ENCODE measurements at places on chromosomes 5 and 9. TPM values are rescaled to one million over a fixed set of nuclear protein-coding genes. Genes with fewer than 3 reads are reported as not detected.

DNA sequence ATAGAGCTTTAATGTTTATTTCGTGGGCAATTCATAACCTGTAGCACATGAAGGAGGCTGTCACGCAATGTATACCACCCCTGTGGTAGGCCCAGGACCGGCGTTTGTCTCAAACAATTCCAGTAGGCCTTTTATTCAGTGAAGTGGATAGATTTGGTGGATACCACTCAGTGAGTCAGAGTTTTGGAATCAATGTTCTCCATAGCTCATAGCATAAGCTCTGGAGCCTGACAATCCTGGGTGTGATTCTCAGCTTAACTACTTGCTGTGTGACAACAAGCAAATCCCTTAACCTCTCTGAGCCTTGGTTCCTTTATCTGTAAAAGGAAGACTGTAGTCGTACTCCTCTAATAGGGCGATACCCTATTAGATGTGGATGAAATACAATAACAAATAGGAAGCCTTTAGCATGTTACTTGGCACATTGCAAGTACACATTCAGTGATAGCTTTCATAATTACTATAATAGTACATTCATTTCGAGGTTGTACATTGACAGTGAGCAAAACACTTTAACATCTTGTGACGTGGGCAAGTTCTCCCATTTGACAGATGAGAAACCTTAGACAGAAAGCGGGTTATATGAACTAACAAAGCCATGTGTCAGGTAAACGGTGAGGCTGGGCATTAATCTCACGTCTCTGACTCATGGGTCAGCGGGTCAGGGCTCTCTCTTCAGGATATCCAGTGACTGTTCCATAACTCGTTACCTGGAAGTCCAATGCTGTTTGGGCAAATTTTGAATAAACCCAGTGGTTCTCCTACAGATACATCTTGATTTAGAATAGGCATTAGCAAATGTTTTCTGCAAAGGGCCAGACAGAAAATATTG lies 130.8 kb downstream of the C9orf152 start:
- DNase-seq: no peak
- H3K4me3 ChIP-seq: no peak overlapping the region
- H3K27me3 ChIP-seq: no peaks in the 10 kb centered on the region
- no peaks in the 10 kb centered on the region for H3K36me3 ChIP-seq
- H3K27ac ChIP-seq: no peak overlapping the region

DNA sequence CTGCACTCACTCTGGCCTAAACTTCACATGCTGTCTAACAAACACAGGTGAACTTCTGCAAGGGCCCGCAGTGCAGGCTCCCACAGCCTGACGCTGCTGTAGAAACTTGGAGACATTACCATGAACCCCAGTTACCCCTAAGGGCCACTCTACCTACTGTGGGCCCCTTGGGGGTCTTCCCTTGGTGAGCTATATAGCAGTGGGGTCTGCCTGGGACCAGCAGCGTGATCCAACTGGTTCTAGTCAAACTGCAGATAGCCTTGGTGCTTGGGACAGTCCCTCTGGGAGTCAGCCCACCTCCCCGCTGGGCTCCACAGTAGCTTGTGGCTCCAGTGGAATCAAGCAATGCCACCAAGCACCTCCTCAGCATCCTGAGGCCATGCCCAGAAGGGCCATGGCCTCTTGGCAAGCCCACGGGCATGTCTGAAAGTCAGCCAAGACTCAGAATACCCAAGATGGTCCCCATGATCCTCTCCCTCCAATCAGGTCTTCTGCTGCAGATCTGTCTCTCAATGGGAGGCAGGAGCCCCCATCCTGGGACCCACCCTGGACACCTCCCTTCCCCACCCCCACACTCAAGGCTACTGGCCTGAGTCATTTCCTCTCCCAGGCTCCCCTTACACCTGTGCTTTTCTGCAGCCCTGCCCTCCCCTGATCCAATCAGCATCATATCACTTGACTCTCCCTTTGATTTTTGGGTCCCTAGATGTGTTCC lies 230.0 kb upstream of the IRX1 start:
- no peak overlapping the region for H3K4me3 ChIP-seq
- H3K4me1 ChIP-seq: no peaks in the 10 kb centered on the region
- no peaks in the 10 kb centered on the region for H3K36me3 ChIP-seq
- DNase-seq: no peak

- no peak overlapping the region for H3K27ac ChIP-seq
- H3K27me3 ChIP-seq: no peaks in the 10 kb centered on the region
- no peak for DNase-seq
Observed at GRCh38 chr9:106961623-106962022, 98.7 kb downstream of the ZNF462 start.

- peaks cover 9% of the 10 kb centered on the region for H3K4me1 ChIP-seq
- H3K27me3 ChIP-seq: no peaks in the 10 kb centered on the region
- DNase-seq: no peak
- no peaks in the 10 kb centered on the region for H3K36me3 ChIP-seq
Observed at GRCh38 chr5:10505517-10506095, 58.3 kb upstream of the ANKRD33B start.

- no peak for DNase-seq
- no peak overlapping the region for H3K4me3 ChIP-seq
- H3K27ac ChIP-seq: no peak overlapping the region
- H3K4me1 ChIP-seq: no peaks in the 10 kb centered on the region
- H3K36me3 ChIP-seq: no peaks in the 10 kb centered on the region
Observed at GRCh38 chr5:67346611-67347010, 150.0 kb upstream of the CD180 start.

DNA sequence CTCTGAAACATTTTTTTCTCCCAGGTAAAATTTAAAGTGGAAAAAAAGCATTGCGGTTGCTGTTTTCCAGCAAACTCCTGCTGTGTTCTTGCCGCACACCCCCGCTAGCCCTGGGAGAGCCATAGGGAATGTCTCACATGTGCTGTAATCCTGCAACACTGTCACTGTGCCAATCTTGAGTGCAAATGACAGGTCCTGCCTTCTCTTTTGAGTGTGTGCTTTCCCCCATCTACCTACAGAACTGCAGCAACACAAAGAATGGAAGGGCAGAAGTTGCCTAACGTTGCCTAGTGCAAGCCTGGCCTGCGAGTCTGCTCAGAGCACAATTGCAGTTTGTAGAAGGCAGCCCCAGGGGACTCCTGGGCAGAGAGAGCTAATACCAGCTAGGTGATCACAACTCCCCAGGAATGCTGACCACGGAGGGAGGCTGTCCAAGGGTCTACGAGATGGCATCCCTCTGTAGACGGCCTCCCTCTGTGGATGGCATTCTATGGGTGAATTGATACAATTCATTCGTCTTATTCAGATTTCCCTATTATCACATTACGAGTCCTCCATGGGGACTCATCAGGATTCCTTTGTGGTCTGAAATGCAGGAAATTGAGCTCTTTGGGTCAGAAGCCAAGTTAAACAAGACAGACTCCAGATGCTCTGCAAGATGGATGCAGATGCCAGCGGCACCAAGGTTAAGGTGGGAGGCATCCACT lies 172.6 kb upstream of the S1PR3 start:
- DNase-seq: no peak
- H3K4me1 ChIP-seq: no peaks in the 10 kb centered on the region
- H3K27ac ChIP-seq: no peak overlapping the region
- no peaks in the 10 kb centered on the region for H3K27me3 ChIP-seq

GRCh38 chr9:2477755-2478154 lies 143.8 kb upstream of the VLDLR start:
- no peak overlapping the region for H3K4me3 ChIP-seq
- no peak for DNase-seq
- H3K27ac ChIP-seq: no peak overlapping the region
- no peaks in the 10 kb centered on the region for H3K27me3 ChIP-seq
- peaks cover 11% of the 10 kb centered on the region for H3K4me1 ChIP-seq

GRCh38 chr5:76601470-76601869 lies 21.7 kb downstream of the F2RL2 start:
- H3K27ac ChIP-seq: no peak overlapping the region
- no peaks in the 10 kb centered on the region for H3K4me1 ChIP-seq
- H3K4me3 ChIP-seq: no peak overlapping the region
- no peaks in the 10 kb centered on the region for H3K36me3 ChIP-seq
- no peak for DNase-seq
- no peaks in the 10 kb centered on the region for H3K27me3 ChIP-seq

DNA sequence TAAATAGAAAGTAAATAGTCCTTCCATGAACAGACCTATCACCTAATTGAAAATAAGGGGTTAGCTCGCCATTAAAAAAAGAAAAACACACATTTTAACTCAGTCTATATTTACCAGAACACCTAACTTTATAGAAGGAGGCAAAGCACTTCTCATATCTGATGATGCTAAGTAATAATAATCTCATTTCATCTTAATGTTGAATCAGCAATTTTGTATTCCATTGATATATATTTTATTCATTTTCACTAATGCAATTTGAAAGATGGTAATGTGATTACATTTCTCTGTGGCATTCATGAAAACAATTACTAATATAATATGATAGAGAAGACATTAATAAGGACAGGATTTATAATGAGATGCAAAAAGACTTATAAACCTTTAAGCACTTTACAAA lies 276.7 kb downstream of the BNC2 start:
- no peak overlapping the region for H3K4me3 ChIP-seq
- no peaks in the 10 kb centered on the region for H3K4me1 ChIP-seq
- H3K27me3 ChIP-seq: no peaks in the 10 kb centered on the region
- DNase-seq: no peak

DNA sequence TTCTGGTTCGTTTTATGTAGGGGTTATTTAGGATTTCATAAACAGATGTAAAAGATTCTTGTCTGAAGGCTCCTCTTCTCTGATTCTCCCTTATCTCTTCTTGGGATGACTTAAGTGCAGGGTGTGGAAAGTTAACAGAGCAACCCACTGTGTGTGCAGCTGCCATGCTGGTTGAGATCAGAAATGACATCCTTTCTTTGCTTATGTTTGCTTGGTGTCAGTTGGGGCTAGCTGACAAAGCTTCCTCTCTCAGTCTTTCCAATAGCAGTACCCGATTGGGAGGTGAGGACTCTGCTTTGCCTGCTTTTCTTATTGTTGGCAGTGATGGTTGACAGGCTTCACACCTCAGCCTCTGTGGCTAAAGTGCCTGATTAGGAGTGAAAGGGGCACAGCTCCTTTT lies 26.5 kb downstream of the OGN start:
- H3K36me3 ChIP-seq: no peaks in the 10 kb centered on the region
- no peaks in the 10 kb centered on the region for H3K4me1 ChIP-seq

DNA sequence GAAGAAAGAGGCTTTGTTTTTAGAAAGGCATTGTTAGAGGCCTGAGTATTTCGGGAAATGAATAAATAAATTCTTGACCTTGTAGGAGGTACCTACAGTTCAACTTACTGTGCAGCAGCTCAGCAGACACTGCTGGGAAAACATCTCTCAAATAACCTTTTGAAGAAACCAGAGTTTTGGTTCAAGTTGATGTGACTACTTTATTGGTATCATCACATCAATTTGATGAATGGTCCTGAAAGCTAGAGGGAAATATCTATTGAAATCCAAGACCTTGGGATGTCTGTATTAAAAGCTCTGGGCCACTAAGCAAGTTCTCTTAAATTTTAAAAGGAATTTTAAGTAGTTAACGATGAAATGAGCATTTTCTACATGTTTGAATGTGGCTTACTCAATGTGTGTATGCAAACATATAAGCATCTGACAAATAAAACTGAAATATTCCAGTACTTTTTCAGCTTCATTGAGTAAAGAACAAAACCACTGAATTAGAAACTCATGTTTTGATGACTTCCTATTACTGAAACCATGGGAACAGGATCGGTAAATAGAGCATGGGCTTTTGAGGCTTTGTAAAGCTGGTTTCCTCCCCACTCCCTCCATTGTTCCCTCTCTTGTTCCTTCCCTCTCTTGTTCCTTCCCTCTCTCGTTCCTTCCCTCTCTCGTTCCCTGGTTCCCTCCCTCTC lies 36.7 kb downstream of the SLC27A6 start:
- H3K27ac ChIP-seq: no peak overlapping the region
- H3K4me1 ChIP-seq: no peaks in the 10 kb centered on the region
- H3K36me3 ChIP-seq: no peaks in the 10 kb centered on the region
- H3K4me3 ChIP-seq: no peak overlapping the region
- DNase-seq: no peak

DNA sequence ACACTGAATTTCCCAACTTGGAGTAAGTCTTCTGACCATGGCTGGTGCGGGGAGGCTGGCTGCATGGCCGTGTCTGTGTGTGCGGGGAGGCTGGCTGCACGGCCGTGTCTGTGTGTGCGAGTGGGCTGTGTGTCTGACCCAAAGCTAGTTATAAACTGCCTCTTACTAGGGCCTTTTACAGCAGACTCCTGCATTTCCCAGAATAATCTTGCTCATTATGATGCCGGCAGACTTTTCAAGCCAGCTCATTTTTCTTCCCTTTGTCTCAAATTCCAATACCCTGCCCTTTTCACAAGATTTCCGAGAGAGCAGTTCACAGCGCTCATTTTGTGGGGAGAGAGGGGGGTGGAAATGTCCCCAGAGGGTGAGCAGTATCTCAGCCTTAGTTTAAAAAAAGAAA lies 470.7 kb upstream of the BRINP1 start:
- H3K4me1 ChIP-seq: no peaks in the 10 kb centered on the region
- H3K27ac ChIP-seq: no peak overlapping the region
- H3K4me3 ChIP-seq: no peak overlapping the region
- no peaks in the 10 kb centered on the region for H3K27me3 ChIP-seq

GRCh38 chr5:180102636-180103035 lies 31.1 kb upstream of the RNF130 start:
- H3K4me1 ChIP-seq: no peaks in the 10 kb centered on the region
- no peak overlapping the region for H3K27ac ChIP-seq
- no peaks in the 10 kb centered on the region for H3K27me3 ChIP-seq

- no peaks in the 10 kb centered on the region for H3K36me3 ChIP-seq
- H3K27ac ChIP-seq: no peak overlapping the region
- H3K4me3 ChIP-seq: no peak overlapping the region
- no peaks in the 10 kb centered on the region for H3K27me3 ChIP-seq
- H3K4me1 ChIP-seq: no peaks in the 10 kb centered on the region
Observed at GRCh38 chr5:6252581-6252980, 125.8 kb downstream of the MED10 start.

DNA sequence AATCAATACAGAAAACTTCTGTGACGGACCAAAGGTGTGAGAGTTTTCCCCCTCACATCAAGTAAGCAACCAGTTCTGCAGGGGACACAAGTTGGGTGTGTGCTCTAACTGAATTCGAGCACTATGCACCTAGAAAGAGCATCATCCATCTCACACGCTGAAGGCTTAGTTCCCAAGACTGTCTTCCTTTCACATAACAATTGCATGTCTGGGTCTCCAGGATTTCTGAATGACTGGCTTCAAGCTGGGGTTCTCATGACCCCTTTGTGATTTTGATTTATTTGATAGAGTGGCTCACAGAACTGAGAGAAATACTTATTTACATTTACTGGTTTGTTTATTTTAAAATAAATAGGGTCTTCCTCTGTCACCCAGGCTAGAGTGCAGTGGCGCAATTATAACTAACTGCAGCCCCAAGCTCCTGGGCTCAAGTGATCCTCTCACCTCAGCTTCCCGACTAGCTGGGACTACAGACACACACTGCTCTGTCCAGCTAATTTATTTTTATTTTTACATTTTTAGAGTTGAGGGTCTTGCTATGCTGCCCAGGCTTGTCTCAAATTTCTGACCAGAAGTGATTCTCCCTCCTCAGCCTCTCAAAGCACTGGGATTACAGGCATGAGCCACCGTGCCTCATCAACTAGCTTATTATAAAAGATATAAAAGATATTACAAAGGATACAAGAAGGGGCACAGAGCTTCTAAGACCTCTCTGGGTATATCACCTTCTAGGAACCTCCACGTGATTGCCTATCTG lies 316.7 kb upstream of the CDH12 start:
- H3K4me1 ChIP-seq: no peaks in the 10 kb centered on the region
- H3K27ac ChIP-seq: no peak overlapping the region
- no peaks in the 10 kb centered on the region for H3K27me3 ChIP-seq
- no peak for DNase-seq
- no peak overlapping the region for H3K4me3 ChIP-seq

Gene CCDC171
- 2.3 TPM for total RNA-seq

Gene AFAP1L1
- 5.9 TPM for total RNA-seq

Gene ZBTB43
- total RNA-seq: 6.2 TPM

Gene LPAR1
- total RNA-seq: 10.9 TPM

Gene UGT3A2
- not detected for total RNA-seq

Gene MELK
- not detected for total RNA-seq

Gene FIBCD1
- total RNA-seq: not detected

All from body of pancreas (tissue), 4 donors.